ENCODE measurements at places on chromosomes 5 and 9.

DNA sequence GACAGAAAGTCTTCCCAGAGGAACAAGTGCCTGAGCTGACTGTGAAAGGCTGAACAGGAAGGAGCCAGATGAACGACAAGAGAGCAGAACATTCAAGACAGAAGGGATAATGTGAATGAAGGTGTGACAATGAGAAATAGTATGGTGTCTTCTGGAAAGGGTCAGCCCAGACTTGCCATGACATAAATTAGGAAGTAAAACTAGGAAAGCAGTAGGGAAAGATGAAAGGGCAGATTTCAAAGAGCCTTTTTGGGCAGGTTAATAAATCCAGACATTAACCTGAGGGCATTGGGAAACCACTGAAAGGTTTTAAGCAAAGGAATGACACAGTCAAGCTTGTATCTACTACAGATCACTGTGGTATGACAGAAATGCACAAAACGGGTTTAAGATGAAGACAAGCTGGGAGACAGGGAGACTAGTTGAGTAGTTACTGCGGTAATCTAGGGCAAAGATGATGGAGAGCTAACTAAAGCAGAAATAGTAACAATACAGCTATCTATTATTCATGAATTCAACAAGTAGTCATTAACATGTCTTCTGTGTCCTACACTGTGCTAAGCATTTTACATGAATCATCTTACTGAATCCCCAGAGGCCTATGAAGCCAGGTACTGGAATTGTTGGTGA lies 580.9 kb upstream of the WWC1 start:
- no peak for DNase-seq

GRCh38 chr9:136613824-136614371 lies 48.8 kb upstream of the EGFL7 start:
- DNase-seq: no peak

- no peak for DNase-seq
Observed at GRCh38 chr9:116541402-116541801, 145.7 kb upstream of the TRIM32 start.

GRCh38 chr9:89530726-89531125 lies 32.8 kb upstream of the SEMA4D start:
- no peak for DNase-seq

GRCh38 chr9:37856551-37856950 lies 47.4 kb downstream of the SLC25A51 start:
- no peak for DNase-seq

GRCh38 chr5:40045429-40045828 lies 620.6 kb upstream of the DAB2 start:
- DNase-seq: no peak

- DNase-seq: no peak
Observed at GRCh38 chr5:4817767-4818166, 322.4 kb upstream of the ADAMTS16 start.

DNA sequence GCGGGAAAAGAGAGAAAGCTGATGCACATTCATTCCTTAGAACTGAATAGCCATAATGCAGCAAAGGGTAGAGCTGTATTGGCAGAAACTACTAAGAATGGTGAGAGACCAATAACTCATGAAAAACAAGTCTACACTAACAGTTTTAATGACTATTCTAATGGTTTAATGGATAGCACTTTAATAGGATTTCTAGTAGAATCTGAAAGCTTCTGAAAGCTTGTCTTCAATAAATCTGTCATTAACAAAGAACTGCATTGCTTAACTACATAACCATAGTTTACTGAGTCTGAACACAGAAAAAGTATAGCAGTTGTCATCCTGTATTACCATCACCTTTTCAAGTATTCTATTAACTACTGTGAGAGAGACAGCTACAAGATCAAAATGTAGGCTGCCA lies 617.8 kb upstream of the DMAC1 start:
- DNase-seq: no peak

DNA sequence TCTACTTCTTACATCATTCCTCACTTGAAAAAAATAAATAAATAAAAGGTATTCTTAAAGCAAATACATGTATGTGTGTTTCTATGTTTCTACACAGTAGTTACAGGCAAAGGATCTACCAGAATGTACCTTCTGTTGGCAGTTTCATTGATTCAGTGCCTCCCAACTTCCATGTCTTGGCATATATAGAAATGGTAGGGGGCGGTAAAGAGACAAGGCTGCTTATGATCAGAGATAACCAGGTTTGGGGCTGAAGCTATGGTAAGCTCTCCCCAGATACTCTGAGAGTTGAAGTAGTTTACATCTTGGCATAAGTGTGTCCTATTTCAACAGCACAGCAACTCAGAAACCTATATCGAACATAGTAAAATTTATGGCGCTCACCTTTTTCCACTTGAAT lies 1075.4 kb upstream of the C9orf72 start:
- DNase-seq: no peak

DNA sequence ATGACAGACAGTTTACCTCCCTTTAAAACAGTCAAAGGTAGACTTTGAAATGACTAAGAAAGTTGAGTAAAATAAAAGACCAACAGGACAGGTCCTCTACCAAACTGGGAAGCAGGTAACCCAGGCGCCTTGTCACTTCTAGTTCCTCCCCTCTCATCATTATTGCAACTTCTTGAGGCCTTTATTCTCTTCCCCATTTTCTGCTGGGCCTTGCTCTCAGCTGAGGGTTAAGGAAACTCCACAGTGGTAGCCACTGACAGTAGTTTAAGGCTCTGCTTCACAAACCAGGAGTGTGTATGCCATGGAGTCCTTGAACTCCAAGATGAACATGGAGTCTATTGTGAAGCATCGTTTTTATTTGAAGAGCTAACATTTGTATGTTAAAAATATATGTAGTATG lies 36.9 kb upstream of the TCERG1 start:
- DNase-seq: no peak
